ENCODE measurements at places on chromosomes 16 and 17.
A peak's percentile ranks its signal among the peaks of the same experiment; 100 is the strongest.

- DNase-seq, result no peak
Measured at GRCh38 chr16:80559369-80559768, 18.6 kb downstream of the DYNLRB2 start.

DNA sequence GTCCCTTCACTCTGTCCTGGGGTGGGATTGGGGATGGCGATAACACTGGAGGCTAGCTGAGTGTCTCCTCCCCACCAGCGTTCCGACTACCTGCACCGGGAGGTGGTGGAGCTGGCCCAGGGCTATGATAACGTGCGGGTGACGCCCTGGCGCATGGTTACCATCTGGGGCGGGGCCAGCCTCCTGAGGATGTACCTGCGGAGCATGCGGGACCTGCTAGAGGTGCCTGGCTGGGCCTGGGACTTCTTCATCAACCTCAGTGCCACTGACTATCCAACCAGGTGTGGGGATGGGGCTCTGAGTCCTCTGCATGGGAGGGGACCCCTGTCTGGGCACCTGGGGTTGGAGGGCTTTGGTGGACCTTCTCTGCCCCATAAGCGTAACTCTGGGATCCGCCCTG lies 8.8 kb downstream of the XYLT2 start:
- DNase-seq, result no peak

- no peak for DNase-seq
Measured at GRCh38 chr16:81992859-81993258, 18.4 kb downstream of the SDR42E1 start.

- no peak for DNase-seq
Measured at GRCh38 chr17:45770632-45771270, 13.4 kb upstream of the CRHR1 start.

DNA sequence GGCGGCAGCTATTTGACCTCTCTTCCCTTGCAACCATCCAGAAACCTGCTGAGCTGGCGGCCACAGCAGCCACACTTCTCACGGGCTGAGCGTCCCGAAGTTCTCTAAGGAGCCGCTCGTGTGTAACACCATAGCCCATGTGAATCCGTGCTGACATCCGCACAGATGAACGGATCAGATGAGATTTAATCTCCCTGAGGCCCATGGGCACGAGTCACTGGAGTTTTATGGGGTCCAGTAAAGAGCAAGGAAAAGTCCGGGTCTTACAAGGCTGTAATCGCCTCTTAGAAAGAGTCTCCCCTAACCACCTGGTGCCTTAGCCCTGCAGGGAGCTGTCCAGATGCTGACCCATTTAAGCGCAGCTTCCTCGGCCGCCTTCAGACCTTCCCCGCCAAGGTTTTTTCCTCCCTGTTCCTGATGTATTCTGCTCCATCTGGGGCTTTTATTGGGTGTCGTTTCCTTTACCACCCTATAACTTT lies 5.5 kb upstream of the CACNG5 start:
- peak; percentile 10 for DNase-seq

DNA sequence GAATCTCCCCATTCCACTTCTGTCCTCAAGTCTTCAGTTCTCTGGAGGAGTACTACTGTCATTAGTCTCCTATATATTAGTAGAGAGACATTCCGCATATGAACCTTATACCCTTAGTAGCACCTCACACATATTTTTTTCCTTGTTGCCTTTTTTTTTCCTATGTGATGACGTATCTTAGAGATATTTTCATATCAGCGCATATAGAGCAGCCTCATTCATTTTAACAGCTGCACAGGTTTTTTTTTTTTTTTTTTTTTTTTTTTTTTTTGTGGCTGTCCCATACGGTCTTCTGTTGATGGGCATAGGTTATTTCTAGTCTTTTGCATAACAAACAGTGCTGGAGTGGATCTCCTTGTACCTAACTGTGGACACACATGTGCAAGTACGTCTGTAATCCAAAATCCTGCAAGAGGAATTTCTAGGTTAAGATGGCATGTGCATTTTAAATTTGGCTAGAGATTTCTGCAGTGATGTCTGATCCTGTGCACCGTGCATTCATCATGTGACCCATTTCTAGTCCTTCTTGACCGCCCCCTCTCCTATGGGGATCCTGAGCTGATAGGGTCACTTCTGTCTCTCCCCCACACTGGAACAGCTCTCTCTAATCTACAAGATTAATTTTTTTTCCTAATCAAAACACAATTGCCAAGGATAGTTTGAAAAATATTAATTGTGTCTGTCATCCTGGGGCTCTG lies 64.8 kb downstream of the PRKCB start:
- DNase-seq, result no peak

DNA sequence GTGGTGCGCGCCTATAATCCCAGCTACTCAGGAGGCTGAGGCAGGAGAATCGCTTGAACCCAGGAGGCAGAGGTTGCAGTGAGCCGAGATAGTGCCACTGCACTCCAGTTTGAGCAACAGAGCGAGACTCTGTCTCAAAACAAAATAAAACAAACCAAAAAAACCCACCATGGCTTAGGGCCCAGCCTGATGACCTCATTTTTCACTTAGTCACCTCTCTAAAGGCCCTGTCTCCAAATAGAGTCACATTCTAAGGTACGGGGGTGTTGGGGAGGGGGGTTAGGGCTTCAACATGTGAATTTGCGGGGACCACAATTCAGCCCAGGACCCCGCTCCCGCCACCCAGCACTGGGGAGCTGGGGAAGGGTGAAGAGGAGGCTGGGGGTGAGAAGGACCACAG lies 1.4 kb upstream of the STH start:
- no peak for DNase-seq

DNA sequence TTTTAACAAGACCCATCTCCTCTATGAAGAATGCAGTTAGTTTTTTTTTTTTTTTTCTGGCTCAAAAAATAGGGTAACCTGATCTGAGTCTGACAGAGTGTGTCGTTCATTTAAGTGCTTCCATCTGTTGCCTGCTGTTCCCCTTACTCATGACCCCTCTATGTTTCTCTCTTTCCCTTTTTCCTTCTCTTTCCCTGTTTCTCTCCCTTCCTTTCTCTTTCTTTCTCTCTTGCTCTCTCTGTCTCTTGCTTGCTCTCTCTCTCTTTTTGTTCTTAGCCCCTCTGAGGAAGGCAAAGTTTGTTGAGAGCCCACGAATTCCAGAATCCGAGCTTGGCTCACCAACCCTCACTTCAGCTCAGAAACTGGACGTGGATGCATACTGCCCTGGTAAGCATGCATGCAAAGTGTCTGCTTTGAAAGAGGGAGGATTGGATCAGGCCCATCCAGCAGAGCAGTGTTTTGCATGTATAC lies 185.0 kb downstream of the TANC2 start:
- no peak for DNase-seq

GRCh38 chr17:57982452-57983170 lies 5.4 kb downstream of the VEZF1 start:
- DNase-seq, result no peak

Data from GM04503 (cell line).